ENCODE measurements at places on chromosomes 13 and 19.

GRCh38 chr13:81714513-81714912 lies 1373.6 kb upstream of the SPRY2 start:
- no peak for DNase-seq

- no peak for DNase-seq
These were observed 7.9 kb downstream of the SYDE1 start for GRCh38 chr19:15115080-15115479.

DNA sequence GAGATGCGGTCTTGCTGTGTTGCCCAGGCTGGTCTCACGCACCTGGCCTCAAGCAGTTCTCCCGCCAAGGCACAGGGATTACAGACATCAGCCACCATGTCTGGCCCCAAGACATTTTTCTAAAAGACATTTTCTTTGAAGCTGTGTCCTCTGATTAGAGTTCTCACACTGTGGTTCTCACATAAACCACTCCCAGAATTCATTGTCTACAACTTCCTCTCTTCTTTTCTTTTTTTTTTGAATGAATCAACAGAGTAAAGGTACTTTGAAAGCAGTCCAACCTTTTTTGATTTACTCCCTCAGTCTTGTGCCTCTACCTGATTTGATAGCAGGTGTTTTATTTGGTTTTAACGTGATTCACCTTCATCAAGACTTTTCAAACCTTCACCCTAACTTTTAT lies 14.3 kb upstream of the SHD start:
- no peak for DNase-seq

DNA sequence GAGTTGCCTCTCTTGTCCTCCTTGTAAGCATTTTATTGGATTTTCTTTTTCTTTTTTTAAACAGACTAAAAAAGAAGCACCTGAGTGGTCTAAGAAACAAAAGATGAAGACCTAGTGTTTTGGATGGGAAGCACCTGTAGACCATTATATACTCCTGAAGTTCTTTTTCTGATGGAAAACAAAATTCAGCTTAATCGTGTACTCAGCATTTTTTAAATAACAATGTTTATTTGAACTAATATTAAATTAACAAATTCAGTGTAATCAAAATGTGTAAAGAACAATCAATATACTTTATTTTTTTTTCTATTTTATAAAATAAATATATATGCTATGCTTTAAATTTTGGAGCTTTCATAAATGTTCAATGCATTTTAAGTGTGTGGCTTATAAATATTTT lies 43.0 kb upstream of the KLF5 start:
- DNase-seq: no peak

- DNase-seq: no peak
These were observed 1575.5 kb upstream of the SPRY2 start for GRCh38 chr13:81916461-81916860.

- no peak for DNase-seq
These were observed 11.5 kb downstream of the CCDC124 start for GRCh38 chr19:17944301-17944700.

- DNase-seq: no peak
These were observed 294.0 kb downstream of the RBM26 start for GRCh38 chr13:79112016-79112415.

GRCh38 chr13:113187263-113187669 lies 21.2 kb downstream of the PCID2 start:
- peak; percentile 31 for DNase-seq

GRCh38 chr13:97226788-97227627 lies 4.9 kb downstream of the MBNL2 start:
- no peak for DNase-seq

DNA sequence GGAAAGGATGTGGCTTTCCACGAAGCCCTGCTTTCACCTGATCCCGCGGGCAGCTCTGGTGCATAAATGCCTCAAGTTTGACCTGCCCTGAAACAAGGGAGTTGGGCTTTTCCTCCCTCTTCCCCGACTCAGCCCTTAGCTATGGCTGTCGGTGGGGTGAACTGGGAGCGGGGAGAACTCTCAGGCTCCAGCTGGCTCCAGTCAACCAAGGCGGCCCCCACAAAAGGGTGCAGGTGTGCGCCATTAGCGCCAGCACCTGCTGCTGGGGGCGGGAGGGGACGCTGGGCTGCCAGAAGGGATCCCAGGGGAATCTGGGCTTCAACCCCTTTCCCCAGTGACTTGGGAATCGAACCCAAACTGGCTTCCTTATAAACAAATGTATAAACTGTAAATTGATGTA lies 7.1 kb upstream of the DHRS12 start:
- DNase-seq: no peak

DNA sequence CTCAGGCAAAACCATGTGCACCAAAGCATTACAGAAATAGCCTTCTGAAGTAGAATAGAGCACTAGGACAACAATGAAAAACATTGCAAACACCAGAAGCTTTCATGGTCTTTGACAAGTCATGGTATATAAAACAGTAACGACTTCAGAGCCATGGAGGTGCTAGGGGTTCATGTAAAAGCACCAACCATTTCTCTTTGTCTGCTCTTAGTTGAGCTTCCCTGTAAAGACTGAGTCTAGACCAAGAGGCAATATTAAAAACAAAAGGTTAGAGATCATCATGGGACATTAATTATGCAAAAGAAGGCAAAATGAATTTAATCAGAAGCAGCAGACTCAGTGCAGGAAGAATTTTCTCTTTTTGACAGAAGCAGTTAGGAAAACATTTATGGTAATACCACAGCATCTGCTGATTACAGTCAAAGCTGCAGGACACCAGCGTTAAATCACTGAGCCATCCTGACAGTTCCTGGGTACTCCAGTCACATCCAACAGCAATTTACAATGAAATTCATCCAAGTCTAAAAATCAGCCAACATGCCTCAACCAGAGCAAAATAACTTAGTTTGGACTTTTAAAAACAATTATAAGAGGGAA lies 476.8 kb downstream of the DIAPH3 start:
- no peak for DNase-seq

GRCh38 chr19:42498169-42498757 lies 30.0 kb downstream of the CEACAM1 start:
- DNase-seq: no peak

DNA sequence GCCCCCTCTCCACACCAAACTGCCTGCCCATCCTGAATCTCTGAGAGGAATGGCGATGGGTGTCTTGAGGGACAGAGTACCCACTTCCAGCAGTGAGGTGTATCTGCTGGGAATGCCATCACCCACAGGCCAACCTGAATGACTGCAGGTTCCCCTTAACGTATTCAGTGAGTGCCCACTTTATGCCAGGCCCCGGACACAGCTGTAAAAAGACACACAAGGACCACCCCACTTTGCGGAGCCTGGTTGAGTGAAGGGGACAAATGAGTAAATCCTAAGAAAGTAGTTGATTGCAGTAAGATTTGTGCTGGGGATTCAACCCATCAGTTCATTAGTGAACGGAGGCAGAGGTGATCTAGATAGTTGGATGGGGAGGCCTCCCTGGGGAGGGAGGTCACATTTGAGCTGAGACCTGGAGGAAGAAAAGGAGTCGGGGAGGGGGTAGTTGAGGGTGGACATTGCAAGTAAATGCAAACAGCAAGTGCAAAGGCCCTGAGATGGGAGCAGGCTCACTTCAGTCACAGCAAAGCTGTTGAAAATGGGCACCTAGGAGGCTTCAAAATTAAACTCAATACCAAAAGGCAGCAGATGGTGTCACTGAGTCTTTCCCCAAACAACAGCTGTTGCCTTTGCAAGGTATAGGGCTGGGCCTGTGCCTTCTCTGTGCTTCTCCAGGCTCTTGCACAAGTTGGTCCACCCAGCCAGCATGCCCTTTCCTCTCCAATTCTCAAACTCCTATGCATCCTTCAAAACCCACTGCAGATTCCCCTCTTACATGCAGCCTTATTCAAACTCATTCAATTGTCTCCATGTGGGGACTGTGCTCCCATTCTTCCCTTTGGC lies 4.3 kb downstream of the GDF15 start:
- no peak for DNase-seq

DNA sequence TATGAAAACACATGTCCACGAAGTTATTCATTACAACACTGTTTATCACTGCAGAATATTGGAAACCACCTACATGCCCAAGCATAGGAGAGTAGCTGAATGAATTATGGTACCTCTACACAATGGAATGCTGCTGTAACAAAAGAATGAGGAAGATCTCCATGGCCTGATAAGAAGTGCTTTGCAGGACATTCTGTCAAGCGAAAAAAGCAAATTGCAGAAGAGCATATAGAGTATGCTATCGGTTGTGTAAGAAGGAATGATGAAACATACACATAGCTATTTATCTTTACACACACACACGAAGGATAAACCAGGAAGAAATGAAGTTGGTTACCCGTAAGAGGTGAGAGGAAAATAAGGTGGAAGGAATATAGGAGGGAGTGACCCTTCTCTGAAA lies 37.5 kb upstream of the CEACAM20 start:
- no peak for DNase-seq

DNA sequence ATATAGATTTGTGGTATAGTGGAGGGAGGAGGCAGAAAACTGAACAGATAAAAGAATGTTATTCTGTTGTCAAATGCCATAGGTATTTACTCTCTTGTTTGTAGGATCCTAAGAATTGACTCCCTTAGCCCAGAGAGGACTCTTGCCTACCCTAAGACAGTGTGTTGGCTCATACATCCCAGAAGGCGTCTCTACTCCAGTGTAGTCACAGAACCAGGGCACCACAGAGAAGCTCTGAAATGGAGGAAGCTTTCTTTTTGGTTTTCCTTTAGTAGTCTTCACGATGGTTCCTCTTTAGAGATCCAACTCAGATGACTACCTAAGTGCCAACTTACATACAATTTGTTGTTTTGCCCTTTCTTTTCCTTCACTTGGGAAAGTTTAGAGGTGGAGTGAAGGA lies 14.0 kb downstream of the GPR183 start:
- no peak for DNase-seq

DNA sequence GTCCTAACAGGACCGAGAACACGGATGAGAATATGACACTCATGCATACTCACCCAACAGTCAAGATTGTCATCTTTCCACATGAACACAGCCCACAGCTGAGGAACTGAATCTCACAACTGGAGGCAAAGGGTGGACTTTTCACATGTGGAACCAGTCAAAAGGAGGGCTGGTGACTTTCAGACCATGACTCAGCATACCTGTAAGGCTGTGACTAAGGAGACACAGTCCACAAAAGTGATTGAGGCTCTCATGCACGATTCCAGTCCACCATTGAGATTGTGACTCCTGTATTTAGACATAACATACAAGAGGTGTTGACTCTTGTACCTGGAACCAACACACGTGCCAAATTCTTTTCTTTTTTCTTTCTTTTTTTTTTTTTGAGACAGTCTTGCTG lies 40.0 kb downstream of the ZNF729 start:
- no peak for DNase-seq

DNA sequence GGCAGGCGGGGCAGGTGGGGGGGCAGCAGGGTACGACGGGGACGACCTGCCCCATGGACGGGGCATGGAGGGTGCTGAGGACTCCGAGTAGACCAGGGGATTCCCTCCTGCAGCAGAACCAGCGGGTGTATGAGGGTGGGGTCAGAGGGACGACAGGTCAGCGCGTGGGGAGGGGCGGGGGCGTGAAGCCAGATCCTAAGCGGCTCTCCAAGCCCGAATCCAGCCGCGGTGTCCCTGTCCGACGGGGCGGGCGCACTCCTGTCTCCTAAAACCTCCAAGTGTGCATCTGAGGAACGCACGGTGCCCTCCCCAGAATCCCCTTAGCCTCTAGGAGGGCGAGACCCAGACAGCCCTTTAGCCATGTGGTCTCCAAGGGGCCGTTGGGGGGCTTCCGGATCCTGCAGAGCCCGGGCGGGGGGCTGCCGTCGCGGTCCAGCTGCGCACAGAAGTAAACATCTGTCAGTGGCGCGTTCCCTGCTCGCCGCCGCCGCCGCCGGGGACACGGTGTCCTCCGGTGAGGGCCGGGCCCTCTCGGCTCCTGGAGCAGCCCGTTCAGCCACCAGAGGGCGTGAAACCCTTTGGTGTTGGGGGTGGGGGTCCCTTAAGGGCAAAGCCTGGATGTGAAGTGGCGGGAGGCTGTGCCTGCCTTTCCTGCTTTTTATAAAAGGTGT lies 730 bp downstream of the NRTN start:
- no peak for DNase-seq

DNA sequence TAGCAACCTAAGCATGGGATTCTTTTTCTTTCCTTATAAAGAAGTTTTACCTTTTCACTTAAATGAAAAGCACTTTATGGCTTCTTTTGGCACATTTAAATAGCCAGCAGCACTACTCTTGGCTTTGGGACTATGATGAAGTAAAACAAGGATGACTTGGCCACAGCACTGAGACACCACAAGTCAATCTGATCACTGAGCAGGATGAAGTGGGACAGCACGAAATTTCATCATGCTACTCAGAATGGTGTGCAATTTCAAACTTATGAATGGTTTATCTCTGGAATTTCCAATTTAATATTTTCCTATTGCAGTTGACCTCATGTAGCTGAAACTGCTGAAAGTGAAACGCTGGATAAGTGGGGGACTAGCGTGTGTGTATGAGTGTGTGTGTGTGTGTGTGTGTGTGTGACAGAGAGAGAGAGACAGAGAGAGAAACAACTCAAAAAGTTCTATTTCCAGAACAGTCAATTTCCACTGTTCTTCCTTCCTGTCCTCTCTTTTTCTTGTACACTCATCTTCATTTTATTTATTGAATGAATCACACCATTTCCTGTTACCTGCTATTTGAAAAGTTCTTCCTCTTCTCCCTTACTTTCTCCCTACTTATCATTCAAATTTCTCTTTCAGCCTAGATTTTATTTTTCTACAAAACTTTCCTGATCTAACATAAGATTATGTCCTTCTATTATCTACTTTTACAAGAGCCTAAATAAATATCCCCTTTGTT lies 414.2 kb upstream of the MIR17HG start:
- DNase-seq: no peak

DNA sequence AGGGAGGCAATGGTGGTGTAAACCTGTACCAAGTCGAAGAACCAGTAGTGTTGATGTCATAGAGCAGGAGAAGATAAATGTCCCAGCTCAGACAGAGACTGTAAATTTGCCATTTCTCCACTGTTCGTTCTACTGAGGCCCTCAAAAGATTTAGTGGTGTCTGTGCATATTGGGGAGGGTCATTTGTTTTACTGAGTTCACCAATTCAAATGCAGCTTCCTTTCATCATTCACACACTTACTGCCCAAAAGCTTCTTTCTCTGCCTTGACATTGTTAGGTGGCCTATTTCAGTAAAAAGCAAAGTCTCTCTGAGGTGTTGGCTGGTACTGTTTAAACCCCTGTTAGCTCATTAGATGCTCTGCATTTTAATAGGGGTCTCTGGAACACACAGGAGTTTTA lies 86.2 kb upstream of the EDNRB start:
- no peak for DNase-seq

GRCh38 chr13:75675421-75675820 lies 39.3 kb downstream of the LMO7 start:
- no peak for DNase-seq

DNA sequence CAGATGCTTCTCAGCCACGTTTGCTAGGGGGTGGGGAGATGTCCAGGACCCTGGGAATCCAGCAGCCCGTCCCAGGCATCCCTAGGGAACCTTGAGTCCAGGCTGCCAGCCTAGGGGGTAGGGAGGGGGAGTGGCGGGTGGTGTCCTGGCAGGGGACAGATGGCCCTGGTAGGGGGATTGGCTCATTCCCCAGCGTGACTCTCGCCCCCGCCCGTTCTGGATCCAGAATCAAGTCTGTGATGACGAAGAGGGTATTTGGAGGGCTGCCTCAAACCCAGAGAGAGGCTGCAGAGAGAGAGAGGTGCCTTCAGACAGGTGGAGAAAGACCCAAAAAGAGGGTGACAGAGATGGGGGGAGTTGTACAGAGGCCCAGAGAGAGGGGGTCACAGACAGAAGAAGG lies 4.1 kb downstream of the SLC17A7 start:
- no peak for DNase-seq

All from stimulated activated CD8-positive, alpha-beta memory T cell treated with anti-CD3 and anti-CD28 coated beads, Interleukin-4, amount 100 ng/mL, for 4 hours (primary cell).